ENCODE measurements at places on chromosomes 1 and 21. TPM values are rescaled to one million over a fixed set of nuclear protein-coding genes. Genes with fewer than 3 reads are reported as not detected.

- DNase-seq: no peak
Observed at GRCh38 chr1:234763910-234764309, 153.9 kb upstream of the IRF2BP2 start.

GRCh38 chr1:113788802-113789201 is 23.5 kb downstream of the RSBN1 start:
- no peak for DNase-seq

DNA sequence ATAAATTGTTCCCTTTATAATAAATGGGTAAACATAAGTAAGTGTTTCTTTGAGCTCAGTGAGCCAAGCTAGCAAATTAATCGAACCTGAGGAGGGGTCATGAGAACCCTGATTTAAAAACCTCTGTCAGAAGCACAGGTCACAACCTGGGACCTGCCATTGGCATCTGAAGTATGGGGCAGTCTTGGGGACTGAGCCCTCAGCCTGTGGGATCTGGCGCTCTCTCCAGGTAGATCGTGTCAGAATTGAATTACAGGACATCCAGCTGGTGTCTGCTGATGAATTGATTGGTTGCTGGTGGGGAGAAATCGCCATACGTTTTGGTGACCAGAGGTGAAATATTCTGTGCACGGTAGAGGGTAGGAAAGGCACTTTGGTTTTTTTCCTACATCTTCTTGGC is 17.5 kb downstream of the UCK2 start:
- no peak for DNase-seq

DNA sequence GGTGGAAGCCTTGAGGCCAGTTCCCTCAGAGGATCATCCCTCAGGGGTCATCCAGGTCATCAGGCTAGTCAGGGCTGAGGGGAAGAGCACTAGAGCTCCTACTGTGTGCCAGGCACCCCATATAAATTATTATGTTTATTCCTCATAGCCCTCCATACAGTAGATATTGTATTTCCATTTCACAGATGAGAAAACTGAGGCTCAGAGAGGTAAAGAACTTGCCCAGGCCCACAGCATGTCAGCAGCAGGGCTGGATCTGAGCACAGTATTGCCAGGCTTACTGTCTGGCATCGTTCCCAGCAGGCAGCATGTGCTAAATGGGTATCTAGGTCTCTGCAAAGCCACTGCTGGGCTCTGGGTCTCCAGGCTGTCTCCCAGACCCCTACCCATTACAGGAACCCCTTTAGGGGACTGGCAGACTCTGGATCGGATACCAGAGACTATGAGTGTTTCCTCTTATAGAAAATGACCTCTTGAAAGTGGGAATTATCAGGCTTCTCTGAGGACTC is 153.3 kb downstream of the PTPRU start:
- DNase-seq: no peak

- no peak for DNase-seq
Observed at GRCh38 chr1:19381261-19381660, 69.1 kb downstream of the SLC66A1 start.

GRCh38 chr1:109040989-109041620 is 797 bp downstream of the WDR47 start:
- no peak for DNase-seq

- DNase-seq: peak; percentile 64
Observed at GRCh38 chr1:111747282-111747734, 8.1 kb upstream of the INKA2 start.

DNA sequence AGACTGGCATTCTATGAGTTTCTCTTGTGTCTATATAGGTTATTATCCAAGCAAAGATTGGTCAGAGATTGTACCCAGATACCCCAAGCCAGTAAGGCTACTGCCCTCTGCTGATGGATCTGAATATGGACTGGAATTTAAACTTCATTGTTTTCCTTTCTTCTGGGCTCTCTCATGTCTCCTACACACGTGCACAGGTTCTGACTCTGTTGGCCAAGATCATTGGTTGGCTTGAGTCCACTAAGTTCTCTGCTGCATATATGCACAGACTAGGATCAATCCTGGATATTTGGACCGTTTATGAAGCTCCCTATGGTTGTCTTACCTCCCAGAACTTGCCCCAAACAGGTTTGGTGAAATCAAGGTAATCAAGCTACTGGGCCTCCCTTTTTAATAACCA is 69.7 kb downstream of the CC2D1B start:
- DNase-seq: peak; percentile 42

GRCh38 chr1:55898181-55898580 is 681.2 kb downstream of the PLPP3 start:
- DNase-seq: no peak

DNA sequence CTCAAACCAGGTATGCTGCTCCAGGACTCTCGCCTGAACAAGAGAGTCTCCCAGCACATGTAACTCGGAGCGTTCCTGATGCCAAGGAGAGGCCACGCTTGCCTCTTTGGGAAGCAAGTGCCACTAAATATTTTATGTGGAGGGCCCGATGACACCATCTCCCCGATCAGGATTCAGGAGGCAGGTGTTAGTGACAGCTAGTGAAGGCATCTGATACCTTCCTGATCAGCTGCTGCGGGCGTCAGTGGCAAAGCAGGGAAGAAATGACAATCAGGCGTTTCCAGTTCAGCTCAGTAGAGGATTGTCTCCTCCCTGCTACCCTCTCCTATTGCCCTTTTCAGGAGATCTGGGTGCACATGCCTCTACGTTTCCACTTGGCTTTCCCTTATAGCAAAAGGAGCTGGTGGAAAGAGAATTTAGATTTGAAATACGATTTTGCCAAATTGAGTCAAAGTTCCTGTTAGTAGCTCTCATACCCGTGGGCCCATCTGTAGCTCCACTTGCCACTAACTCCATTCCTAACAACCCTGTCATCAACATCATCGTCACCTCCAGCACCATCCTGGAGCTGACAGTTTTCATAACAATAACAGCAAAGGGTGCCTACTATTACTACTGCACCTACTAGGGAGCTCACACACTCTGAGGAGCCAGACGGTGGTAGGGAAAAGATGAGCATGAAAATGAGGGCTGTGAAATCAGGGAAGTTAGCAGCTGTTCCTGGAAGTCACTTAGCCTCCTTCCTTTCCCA is 21.6 kb downstream of the PLXNA2 start:
- no peak for DNase-seq

- DNase-seq: no peak
Observed at GRCh38 chr1:79807816-79808215, 801.3 kb upstream of the ADGRL4 start.

DNA sequence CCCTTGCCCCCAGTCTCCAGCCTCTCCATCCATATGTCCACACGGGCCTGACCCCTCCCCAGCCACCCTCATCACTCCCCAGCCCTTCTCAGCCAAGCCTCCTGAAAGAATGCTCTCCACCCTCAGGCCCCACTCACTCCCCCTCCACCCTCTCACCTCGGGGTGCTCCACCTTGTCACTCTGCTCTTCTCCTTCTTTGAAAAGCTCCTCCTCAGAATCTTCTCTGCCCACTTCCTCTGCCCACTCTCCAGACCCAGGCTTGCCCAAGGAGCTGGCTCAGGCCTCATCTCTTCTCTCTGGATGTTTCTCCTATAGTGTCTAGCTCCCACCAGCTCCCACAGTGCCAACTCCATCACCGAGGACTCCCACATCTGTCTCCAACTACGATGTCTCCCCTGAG is 13.9 kb downstream of the COL8A2 start:
- no peak for DNase-seq

DNA sequence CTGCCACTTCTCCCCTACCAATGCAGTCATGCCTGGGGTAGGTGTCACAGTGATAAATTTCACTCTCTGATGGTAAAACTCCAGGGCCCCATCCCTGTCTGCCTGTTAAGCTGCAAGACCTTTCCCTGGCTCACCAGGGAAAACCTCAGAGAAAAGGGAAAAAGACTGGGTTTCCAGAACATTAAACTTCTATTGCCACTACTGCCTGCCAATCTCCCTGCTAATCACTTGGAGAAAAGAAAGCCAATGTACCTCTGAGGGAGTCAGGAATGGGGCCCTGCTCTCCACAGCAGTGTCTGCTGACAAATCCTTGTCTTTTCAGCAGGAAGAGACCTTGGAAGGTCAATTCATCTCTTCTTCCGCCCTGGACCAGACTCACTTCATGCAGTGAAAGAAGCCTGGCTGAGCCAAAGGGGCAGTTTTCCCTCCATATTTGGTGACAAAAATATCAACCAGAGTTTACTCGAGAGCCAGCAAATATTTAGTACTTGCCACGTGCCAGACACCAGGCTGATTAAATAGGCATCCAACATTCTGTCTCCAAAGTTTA is 49.1 kb upstream of the CTTNBP2NL start:
- no peak for DNase-seq

DNA sequence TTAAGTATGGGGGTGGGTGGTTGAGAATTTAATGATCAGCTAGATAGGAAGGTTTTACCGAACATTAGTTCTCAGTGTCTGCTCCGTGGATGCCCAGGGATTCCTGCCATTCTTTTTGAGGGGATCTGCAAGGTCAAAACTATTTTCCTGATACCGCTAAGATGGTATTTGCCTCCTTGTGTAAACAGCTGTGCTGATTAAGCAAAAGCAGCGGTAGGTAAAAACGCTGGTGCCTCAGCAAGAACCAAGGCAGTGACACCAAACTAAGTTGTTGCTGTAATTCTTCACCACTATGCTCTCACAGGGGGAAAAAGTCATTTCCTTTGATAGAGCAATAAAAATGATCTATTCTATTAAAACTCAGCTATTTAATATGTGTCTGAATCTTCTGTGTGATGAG is 229.0 kb downstream of the FMN2 start:
- no peak for DNase-seq

DNA sequence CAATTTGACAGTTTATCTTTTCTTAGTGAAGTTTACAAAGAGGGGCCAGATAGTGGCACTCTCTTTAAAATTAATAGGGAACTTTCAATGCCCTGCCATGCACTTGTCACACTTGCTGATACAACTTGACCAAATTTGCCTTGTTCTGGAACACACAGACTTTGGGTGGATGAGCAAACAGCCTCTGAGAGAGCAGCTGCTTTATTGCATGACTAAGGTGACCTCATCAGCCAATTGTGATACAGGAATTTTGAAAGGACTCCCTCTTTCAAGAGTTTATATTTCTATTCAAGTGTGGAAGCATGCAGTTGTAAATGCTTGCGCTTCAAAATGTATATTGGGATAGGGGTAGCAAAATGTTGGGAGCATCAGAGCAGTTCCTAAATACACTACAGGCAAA is 2.1 kb upstream of the RGS1 start:
- no peak for DNase-seq

GRCh38 chr21:46414965-46415275 is 43.8 kb upstream of the DIP2A start:
- no peak for DNase-seq

- no peak for DNase-seq
Observed at GRCh38 chr1:39405358-39405757, 86.1 kb upstream of the BMP8A start.

DNA sequence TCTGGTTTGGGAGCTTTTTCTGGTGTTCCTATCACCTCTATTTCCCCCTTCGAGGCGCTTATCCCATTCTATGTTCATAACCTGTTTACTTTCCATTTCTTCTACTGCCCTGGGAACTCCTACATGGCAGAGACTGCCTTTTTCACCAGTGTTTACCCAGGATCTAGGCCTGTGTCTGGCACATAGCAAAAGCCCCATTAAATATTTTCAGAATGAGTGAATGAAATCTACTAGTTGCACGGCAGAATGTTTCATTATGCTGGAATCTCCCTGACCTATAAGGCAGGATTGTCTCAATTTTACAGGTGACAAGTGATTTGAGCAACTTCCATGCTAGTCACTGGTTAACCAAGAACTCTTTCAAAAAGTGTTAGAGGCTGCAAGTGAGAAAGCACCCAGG is 70.1 kb downstream of the PGM1 start:
- no peak for DNase-seq

DNA sequence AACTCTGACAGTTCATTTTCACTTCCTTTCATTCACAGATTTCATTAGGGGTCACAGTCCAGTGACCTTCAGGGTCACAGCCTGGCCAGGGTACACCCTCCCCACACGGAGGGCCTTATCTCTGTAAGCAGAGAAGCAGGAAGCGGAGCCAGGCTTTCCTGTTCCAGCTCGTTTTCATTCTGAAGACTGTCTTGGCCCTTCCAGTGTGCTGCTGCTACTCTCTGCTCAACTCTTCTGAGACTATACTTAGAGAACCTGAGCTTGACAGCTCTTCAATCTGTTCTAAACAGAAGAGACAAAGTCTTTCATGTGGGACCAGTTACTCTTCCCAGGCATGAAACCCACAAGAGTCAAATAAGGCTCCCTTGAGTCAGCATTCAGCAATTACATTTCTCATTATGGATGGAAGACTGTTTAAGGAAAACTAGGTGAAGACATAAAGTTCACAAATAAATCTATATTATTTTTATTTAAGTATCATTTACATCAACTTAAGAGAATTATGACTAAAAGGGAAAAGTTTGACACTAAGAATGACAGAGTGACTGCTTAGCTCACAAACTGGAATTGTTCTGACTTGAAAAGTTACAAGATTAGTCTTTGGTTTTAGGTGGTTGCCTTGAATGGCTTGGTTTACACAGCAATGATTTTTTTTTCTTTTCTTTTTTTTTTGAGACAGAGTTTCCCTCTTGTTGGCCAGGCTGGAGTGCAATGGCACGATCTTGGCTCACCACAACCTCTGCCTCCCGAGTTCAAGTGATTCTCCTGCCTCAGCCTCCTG is 4.8 kb upstream of the TDRD10 start:
- no peak for DNase-seq

Gene AGMAT
- 3.6 TPM for total RNA-seq

Gene NBL1
- 24.6 TPM for total RNA-seq

Gene USP33
- total RNA-seq: 87.4 TPM

Gene FGR
- 2.7 TPM for total RNA-seq
